Kidney (tissue), 22 donors: ENCODE measurements at places on chromosomes 2 and 18.

GRCh38 chr18:80034852-80035406, 695 bp downstream of the RBFA start:
- DNase-seq = no peak

DNA sequence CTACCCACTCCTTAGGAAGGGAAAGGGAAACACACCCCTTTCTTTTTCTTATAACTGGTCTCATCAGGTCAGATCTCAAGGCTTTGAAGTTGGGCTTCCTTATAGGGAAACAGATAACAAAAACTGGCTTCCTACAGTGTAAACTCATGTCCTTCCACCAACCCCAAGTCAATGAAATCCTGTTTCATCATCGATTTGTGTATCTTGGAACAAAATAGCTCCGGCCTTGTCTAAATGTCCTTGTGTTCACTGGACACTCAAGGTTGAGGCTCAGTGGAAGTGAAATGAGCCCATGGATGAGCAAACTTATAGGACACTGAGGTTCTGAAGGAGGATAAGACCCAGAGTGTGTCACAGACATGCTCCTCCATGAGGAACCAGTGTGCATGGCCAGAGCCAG, 156.1 kb upstream of the REV1 start:
- DNase-seq = no peak

- DNase-seq = peak; percentile 41
These were observed 1.9 kb upstream of the SYT4 start for GRCh38 chr18:43279015-43279744.

GRCh38 chr2:209411296-209411695, 12.6 kb upstream of the MAP2 start:
- DNase-seq = no peak

DNA sequence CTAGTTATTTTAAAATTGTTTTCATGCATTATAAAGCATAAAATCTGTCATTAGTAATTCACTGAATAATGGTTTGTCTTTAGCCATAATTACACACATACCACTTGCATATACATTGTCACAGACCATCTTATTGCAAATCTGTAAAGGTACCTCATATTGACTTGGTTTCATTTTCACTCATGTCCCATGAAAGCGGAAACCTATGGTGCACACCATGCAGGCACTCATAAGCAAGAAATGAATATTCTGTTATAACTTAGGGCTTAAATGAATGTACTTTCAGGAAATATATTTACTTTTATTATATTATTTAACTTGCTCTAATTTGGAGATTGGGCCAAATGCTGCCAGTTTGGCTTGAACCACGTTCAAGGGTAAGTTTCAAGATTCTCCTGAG, 29.2 kb upstream of the STK17B start:
- no peak for DNase-seq

- DNase-seq = no peak
These were observed 37.2 kb upstream of the ID2 start for GRCh38 chr2:8644605-8645175.

DNA sequence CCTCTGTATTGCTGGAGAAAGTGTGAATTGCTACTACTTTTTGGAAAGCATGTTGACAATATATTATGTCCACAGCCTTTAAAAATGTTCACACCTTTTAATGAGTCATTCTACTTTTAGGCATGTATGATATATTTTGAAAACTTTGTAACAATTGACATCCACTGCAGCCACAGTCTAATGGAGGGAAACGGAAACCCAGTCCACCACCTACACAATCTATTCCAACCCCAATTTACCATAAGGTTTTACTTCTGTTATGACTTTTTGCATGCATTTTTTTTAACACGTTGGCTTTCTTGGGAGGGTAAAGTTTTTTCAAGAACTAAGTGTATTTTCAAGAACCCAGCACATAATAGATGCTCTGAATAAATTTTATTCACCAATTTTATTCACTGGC, 38.5 kb upstream of the ATP8B1 start:
- DNase-seq = no peak

DNA sequence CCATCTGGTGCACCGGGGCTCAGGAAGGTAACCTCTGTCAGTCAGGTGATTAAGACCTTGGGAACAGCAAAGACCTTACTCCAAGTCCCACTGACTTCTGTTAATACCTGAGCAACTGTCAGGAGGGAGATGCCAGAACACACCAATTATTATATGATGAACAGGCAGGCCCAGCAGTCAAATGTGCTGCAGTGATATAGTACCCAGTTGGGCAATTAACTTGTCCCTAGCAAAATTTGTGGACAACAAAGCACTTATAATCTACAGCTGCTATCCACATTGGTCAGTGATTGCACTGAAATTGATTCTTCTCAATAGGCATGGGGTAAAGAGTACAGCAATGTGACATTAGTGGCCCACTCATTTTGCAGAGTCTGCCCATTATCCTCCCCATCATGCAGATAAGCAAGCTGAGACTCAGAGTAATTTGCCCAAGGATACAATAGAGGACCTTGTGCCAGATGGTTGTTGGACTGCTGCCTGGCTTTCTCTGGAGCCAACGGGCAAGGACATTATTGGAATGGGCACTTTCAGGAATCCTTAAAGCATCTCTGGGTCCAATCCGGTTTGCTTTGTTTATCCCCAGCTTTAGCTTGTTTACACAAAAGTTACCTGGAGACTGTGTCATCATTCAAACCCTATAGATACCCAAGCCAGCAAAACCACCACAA, 147.6 kb downstream of the CCBE1 start:
- no peak for DNase-seq

DNA sequence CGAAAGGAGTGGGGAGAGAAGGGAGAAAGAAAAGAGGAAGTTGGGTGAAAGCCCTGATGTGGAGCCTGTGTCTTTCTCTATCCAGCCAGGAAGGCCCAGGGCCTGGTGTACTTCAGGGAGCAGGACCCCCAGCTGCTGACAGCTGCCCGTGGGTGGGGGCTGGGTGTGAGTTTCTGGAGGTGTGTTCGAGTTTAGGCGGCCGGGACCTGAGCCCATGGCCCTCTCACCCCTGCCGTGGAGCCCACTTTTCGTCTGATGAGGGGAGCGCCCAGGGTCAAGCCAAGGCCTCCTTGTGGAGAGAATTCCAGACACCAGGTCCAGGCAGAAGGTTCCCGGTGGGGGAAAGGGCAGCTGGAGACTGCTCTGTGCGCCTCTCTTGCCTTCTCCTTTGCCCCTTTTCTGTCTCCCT, 2.2 kb downstream of the SIX3 start:
- DNase-seq = no peak

- no peak for DNase-seq
These were observed 275.9 kb downstream of the TMX3 start for GRCh38 chr18:68438983-68439382.

DNA sequence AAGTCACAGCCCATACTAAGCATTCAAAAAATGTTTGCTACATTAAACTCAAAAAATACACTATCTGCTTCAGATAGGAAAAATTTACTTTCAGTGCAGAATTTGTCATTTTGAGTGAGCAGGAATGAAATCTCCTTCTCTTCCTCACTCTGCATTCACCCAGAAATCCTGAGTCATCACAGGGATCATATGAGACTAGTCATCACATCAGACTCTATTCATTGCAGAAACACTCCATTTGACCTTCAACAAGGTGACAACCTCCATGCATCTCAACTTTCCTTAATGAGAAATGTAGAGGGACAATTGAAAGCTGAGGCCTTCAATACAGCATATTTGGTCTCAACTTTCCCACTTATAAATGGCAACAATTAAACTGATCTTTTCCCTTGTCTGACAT, 130.4 kb upstream of the CYP26B1 start:
- DNase-seq = no peak

- DNase-seq = no peak
These were observed 294.5 kb downstream of the PRKCE start for GRCh38 chr2:45946023-45946422.

GRCh38 chr18:28504066-28504465, 327.1 kb upstream of the CDH2 start:
- DNase-seq = no peak

DNA sequence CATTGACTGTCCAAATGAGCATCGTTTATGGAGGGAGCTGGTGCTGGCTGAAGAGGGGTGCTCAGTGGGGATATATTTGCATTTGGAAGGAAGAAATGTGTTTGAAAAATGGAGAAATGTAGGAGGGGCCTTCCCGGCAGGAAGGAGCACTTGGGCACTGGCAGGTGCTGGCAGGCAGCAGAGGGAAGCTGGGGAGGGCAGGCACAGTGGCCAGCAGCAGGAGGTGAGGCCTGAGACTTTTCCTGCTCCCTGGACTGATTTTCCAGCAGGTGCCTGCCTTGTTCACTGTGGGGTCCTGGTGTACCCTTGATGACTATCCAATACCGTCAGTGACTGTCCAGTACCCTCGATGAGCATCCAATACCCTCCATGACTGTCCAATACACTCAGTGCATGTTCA, 20.8 kb upstream of the HPCAL1 start:
- no peak for DNase-seq

- DNase-seq = no peak
These were observed 199.1 kb downstream of the ZFP36L2 start for GRCh38 chr2:43027097-43027873.
